ENCODE measurements at places on chromosomes 11 and 22. TPM values are rescaled to one million over a fixed set of nuclear protein-coding genes. Genes with fewer than 3 reads are reported as not detected.

Gene PPFIBP2
- total RNA-seq = 89.0 TPM

Gene OVCH2
- not detected for total RNA-seq

Gene MRGPRF
- 17.9 TPM for total RNA-seq

Gene CDC45
- total RNA-seq = 2.0 TPM

Gene INS
- not detected for total RNA-seq

Gene TYMP
- 35.5 TPM for total RNA-seq

Gene C22orf31
- total RNA-seq = not detected

Gene VWCE
- total RNA-seq = 0.41 TPM

Gene CD248
- 8.2 TPM for total RNA-seq

Gene HEPHL1
- not detected for total RNA-seq

Gene C22orf42
- total RNA-seq = not detected

Gene TLCD5
- 9.4 TPM for total RNA-seq

Gene ASRGL1
- total RNA-seq = 44.5 TPM

Gene PGA5
- 0.55 TPM for total RNA-seq

Gene PIWIL4
- 9.6 TPM for total RNA-seq

Gene CTSF
- total RNA-seq = 40.6 TPM

Gene OSBP2
- 4.1 TPM for total RNA-seq

Gene GRAP2
- 28.4 TPM for total RNA-seq

Gene CD6
- total RNA-seq = 4.3 TPM

Gene TMPRSS13
- total RNA-seq = not detected

Gene PARVA
- 35.9 TPM for total RNA-seq

Gene APOL4
- not detected for total RNA-seq

Gene RHOD
- 54.6 TPM for total RNA-seq

Gene MUC2
- 903 TPM for total RNA-seq

All from transverse colon (tissue), 4 donors.